ENCODE measurements at places on chromosomes 1 and 21.

- no peak for DNase-seq
Observed at GRCh38 chr21:19853709-19854575, 1144.3 kb upstream of the NCAM2 start.

DNA sequence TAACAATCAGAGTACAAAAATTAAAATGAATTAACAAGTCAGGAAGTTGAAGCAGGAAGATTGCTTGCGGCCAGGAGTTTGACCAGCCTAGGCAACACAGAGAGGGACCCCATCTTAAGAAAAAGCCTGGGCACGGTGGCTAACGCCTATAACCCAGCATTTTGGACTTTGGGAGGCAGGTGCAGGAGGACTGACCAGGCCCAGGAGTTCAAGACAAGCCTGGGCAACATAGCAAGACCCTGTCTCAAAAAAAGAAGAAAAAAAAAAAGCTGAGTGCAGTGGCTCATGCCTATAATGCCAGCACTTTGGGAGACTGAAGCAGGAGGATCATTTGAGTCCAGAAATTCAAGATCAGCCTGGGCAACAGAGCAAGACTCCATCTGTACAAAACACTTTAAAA lies 38.5 kb downstream of the TESK2 start:
- no peak for DNase-seq

DNA sequence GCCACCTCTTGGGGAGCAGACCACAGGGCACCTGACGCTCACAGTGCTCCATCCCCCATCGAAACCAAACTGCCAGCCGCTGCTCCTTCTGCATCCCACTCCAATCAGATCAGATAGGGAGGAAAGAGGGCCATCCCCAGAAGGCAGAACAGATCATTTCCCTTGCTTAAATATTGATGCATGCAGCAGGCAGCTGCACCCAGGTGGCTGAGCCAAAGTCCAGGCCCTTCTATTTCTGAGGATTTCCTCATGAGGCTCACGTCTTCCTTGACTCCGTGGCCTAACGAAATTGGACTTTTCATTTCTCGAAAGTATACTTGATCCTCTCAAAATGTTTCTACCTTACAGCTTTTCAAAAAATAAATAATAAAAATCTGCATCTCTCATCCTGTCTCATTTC lies 239.2 kb downstream of the ATG4C start:
- DNase-seq = no peak

- DNase-seq = no peak
Observed at GRCh38 chr1:18018366-18018765, 89.2 kb upstream of the IGSF21 start.

DNA sequence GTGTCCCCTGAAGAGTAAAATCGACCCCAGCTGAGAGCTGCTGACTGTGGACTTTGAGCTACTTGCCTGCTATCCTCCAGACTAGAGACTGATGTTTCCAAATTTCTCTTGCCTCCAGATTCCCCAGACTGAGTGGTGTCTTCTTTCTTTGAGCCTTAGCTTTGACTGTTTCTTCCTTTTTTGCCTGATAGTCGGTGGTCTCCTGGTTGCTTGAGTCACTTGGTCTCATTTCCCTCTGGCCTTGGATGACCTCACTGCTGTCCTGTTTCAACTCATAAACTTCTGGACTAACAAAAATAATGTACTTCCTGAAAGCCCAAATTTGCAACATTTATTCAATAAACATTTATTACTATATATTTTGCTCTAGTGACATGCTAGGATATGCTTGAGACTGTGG lies 52.9 kb upstream of the DIPK1A start:
- DNase-seq = no peak

DNA sequence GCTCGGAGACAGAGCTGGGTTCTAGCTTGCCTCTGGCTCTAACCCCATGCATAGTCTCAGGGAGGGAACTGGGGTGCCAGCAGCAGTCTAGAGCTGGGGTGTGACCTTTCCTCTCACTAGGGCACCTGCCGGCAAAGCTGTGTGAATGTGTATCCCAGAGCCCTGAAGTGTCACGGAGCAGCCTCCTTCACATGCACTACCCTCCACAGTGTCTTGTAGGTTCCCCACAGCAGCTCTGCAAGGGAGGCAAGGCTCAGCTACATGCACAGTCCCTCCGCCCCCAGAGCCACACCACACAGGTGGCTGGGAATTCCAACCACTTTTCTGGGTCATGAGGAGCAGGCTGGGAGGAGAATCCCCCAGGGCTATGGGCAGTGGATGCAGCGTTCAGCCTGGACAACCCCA lies 7.7 kb upstream of the HPCA start:
- no peak for DNase-seq

- no peak for DNase-seq
Observed at GRCh38 chr1:112981426-112981825, 25.4 kb upstream of the SLC16A1 start.

DNA sequence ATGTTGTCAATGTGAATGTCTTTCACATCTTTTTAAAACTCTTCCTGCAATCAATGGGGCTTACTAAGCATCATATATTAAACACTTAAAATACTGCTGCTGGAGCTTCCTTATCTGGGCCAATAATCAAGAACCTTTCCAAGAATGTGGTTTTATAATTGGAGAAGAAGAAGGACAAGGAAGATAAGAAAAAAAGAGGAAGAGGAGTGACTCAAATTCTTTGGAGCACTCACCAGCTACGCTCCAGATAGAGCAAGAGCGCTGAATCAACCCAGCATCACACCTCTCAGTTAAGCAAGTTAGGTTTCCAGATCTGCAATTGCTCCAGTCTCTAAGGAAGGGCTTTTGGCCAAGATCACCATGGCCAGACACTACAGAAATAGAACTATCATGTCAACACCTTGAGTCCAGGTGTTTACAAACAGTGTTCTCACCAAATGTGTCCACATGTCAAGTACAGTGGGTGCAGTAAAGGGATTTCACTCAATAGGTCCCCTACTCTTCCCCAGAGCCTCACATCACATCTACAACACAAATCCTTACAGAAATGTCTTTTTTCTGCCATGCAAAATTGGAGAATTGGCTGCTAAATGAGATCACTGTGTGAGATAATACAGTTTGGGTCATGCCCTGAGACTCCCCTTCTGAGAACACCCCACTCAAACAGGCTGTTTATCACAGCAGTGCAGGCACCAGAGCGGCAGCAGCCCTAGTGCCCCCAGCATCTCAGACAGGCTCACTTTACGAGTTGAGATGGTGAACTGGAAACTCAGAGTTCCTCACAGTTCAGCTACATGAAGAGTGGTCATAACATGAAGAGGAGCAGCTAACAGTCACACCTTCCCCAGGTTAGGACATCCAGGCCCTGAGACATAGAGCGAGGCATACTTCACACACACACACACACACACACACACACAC lies 1.7 kb upstream of the SPRR2B start:
- DNase-seq = no peak

DNA sequence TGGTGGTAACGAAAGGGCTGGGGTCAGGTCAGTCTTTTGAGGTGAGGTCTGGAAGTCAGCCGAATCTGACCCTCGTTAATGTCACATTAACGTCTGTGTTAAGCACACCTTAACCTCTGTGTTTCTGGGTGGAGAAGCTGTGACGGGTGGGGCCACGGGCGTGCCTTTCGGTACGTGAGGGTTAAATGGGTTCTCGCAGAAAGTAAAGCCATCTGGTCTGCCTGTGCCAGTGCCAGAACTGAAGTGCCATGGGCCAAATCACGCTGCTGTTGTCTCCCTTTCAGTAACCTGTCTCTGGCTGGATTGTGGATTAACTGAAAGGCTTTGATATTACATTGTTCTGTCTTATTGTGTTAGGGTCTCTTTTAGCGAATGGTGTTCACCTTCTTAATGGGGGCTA lies 14.4 kb downstream of the URB2 start:
- no peak for DNase-seq

GRCh38 chr1:182054698-182055326 lies 6.7 kb downstream of the ZNF648 start:
- peak; percentile 68 for DNase-seq

DNA sequence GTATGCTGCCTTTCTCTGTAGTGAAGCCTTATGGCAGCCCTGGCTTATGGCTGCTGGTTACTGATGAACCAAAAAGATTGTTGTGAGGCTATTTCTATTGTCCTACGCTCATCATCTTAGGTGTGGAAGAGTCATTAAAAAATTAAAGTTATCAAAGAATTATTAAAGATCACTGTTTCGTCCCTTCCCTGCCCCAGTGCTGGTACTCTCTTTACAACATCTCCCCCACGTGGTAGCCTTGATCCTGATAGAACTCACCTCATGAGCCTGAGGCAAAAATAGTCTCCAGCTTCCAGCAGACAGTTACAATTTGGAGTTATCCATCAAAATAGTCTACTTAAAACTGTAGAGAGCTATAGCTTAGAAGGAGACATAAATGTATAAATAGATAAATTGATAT lies 201.5 kb downstream of the S1PR1 start:
- no peak for DNase-seq

DNA sequence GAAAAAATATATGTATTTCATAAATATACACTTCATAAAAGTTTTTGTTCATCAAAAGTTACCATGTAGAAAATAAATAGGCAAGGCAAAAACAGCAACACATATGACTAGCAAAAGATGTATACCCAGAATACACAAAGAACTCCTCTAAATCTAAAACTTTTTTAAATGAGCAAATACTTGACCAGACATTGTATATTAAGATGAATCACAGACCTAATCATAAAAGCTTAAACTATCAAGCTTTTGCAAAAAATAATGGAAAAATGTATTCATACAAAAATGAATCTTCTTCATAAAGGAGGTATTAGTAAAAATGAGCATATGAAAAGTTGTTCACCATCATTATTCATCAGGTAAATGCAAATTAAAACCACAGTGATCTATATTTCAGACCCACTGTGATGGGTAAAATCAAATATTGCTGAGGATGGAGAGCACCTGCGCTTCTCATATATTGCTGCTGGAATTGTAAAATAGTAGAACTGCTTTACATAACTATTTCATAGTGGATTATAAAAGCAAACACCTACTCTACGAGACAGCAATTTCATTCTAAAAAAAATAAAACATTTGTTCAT lies 78.3 kb upstream of the RGS1 start:
- DNase-seq = no peak

- DNase-seq = no peak
Observed at GRCh38 chr21:35476621-35477395, 427.7 kb upstream of the RUNX1 start.

- no peak for DNase-seq
Observed at GRCh38 chr1:161390559-161390858, 22.8 kb upstream of the CFAP126 start.

DNA sequence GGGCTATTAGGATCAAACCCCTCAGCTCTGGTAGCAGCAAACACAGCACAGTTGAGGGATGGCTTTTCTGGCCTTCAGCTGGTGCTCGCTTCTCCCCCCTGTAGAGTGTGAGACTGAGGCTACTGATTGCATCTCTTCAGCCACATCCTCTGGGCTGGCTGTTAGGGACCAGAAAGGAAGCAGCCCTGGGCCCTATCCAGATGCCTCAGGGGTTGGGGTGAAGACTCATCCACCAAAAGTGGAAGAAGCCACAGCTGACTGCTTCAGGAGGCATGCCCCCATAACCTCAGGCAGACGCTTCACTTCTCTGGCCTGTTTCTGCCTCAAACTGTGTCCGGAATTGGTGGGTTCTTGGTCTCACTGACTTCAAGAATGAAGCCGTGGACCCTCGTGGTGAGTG lies 6.2 kb upstream of the TMEM200B start:
- DNase-seq = no peak

- no peak for DNase-seq
Observed at GRCh38 chr1:7644961-7645750, 125.9 kb upstream of the VAMP3 start.

GRCh38 chr1:98739762-98740161 lies 78.2 kb downstream of the SNX7 start:
- no peak for DNase-seq

- no peak for DNase-seq
Observed at GRCh38 chr1:114167226-114167625, 13.6 kb upstream of the SYT6 start.

- DNase-seq = no peak
Observed at GRCh38 chr1:8012955-8013354, 13.2 kb downstream of the ERRFI1 start.

DNA sequence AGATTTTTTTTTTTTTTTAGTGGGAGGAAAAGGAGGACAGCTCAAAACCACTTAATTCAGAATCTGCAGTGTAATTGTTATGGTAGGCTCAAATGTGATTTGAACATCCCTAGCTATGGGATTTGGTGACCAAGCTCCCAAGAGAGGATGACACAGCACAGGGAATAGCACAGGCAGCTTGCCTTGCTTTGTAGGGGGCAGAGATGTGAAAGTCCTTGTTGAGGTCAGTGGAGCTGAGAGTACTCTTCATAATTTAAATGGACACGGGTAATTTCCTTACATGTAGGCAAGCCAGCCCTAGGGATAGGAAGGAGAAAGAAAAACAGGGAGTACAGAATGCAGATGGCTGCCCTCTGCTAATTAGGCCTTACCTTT lies 3.2 kb upstream of the UCK2 start:
- no peak for DNase-seq

All from stimulated activated CD4-positive, alpha-beta T cell treated with anti-CD3 and anti-CD28 coated beads, Interleukin-4, amount 100 ng/mL, for 24 hours (primary cell).